G401 (cell line): ENCODE measurements at places on chromosomes 16 and 17. TPM values are rescaled to one million over a fixed set of nuclear protein-coding genes. Genes with fewer than 3 reads are reported as not detected.

The PRR35 gene
- total RNA-seq: 0.41 and 2.3 TPM in 2 replicates

The TUBD1 gene
- 16.7 and 24.0 TPM in 2 replicates for total RNA-seq

The KRT25 gene
- total RNA-seq: not detected in 2 replicates

The KRTAP9-4 gene
- total RNA-seq: not detected in 2 replicates

The NPIPB2 gene
- 0.43 and 0.47 TPM in 2 replicates for total RNA-seq

The ACE gene
- total RNA-seq: 1.1 and 2.4 TPM in 2 replicates

The CDYL2 gene
- 0.10 and 0.37 TPM in 2 replicates for total RNA-seq

The TBC1D3E gene
- total RNA-seq: not detected in 2 replicates

The OR1A1 gene
- not detected in 2 replicates for total RNA-seq

The GID4 gene
- total RNA-seq: 6.7 and 10.8 TPM in 2 replicates

The PRAC1 gene
- 8.2 TPM in 1 of 2 replicates, not detected in the other for total RNA-seq

The PRRT2 gene
- 4.7 and 6.2 TPM in 2 replicates for total RNA-seq

The CCT6B gene
- total RNA-seq: 0.12 and 0.14 TPM in 2 replicates

The ZFP3 gene
- total RNA-seq: not detected in 2 replicates

The BEAN1 gene
- not detected in 2 replicates for total RNA-seq

The AXIN2 gene
- 6.3 and 8.6 TPM in 2 replicates for total RNA-seq

The CIITA gene
- total RNA-seq: not detected in 2 replicates

The FOXC2 gene
- 7.0 and 7.6 TPM in 2 replicates for total RNA-seq

The RCVRN gene
- total RNA-seq: not detected in 2 replicates

The SSTR5 gene
- not detected in 2 replicates for total RNA-seq

The ALOXE3 gene
- 0.85 TPM in 1 of 2 replicates, not detected in the other for total RNA-seq

The MYH4 gene
- total RNA-seq: not detected in 2 replicates

The NEK8 gene
- total RNA-seq: 10.2 and 15.1 TPM in 2 replicates

The UTS2R gene
- 1.5 TPM in 1 of 2 replicates, not detected in the other for total RNA-seq

The MEFV gene
- not detected in 2 replicates for total RNA-seq

The TBX6 gene
- not detected in 2 replicates for total RNA-seq

The SMARCD2 gene
- 128 and 144 TPM in 2 replicates for total RNA-seq

The PARD6A gene
- total RNA-seq: 6.6 and 13.5 TPM in 2 replicates

The MPP2 gene
- 58.8 and 82.5 TPM in 2 replicates for total RNA-seq

The FAM20A gene
- not detected in 2 replicates for total RNA-seq

The WFDC1 gene
- not detected in 2 replicates for total RNA-seq

The CDH13 gene
- total RNA-seq: 10.5 and 10.8 TPM in 2 replicates

The CASKIN2 gene
- total RNA-seq: 11.6 and 11.8 TPM in 2 replicates

The MT3 gene
- not detected in 2 replicates for total RNA-seq

The TEX14 gene
- not detected in 2 replicates for total RNA-seq
